ENCODE measurements at places on chromosomes 4 and X.

DNA sequence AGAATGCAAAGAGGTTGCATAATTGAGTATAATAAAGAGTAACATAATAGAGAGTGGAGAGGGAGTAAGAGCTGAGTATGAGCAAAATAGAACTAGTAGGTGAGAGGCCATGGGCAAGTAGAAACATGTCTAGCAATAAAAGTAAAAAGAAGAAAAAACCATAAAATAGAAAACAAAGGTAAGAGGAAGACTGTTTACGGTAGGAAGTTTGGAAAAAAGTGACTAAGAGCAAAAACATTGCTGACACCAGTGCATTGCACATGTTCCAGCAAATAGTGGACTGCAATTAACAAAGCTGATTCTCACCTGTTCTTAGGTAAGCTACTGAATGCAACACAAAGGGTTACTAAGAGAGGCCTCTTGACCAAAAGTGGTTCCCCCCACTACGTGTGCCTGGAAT, 202.9 kb downstream of the TEX13A start:
- DNase-seq, result no peak

DNA sequence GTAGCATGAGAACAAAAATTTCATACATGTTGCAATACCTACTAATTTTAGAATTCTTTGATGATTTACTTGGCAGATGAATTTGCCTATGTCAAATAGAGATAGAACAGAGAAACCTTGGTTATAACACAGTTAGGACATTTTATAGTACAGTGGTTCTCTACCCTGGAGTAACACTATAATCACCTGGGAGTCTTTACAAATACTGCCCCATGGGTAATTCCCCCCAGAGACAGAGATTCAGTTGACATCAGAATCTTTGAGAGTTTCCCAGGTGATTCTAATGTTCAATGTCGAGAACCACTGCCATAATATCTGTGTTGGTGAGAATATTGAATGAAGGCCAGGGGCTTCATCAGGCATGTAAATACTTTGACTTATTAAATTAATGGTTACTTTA, 401.3 kb upstream of the NDST4 start:
- no peak for DNase-seq

DNA sequence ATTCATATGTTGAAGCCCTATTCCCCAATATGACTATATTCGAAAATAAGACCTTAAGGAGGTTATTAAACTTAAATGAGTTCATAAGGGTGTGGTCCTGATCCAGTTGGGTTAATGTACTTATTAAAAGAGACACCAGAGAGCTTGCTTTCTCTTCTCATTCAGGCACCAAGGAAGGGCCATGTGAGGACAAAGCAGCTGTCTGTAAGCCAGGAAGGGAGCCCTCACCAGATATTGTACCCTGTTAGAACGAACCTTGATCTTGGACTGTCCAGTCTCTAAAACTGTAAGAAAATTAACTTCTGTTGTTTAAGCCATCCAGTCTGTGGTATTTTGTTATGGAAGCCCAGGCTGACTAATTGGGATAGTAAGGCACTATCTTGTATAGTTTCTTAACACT, 9.1 kb upstream of the YTHDC1 start:
- DNase-seq, result no peak

DNA sequence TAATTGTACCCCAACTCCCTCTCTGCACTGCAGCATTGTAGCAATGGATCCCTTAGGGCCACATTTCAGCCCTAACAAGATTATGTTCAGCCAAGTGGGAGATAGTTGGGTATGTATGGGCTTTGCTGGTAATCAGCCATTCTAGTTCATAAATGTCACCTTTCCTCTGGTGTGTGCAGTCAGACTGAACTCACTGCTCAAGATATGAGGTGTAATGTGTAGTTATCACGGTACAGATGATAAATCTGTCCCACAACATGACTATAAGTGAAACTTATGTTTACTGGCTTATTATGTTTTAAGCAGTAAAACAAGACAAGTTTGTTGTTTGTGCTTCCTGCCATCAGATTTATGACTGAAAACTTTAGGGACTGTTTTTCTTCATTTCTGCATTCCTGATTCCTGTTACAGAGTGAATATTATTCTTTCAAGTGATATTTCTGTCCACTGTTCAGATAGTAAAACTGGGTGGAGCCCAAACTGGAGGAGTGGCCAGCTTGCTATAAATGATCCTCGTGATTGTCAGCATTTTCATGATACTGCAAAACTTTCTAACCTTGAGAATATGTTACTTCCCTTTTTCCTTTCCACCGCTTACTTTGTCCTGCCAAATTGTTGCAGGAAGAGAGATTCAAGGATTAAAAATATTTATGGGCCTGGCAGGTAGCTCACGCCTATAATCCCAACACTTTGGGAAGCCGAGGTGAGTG, 44.9 kb downstream of the ANAPC4 start:
- DNase-seq, result no peak

GRCh38 chr4:51831133-51831532, 11.8 kb upstream of the DCUN1D4 start:
- DNase-seq, result peak; percentile 54

DNA sequence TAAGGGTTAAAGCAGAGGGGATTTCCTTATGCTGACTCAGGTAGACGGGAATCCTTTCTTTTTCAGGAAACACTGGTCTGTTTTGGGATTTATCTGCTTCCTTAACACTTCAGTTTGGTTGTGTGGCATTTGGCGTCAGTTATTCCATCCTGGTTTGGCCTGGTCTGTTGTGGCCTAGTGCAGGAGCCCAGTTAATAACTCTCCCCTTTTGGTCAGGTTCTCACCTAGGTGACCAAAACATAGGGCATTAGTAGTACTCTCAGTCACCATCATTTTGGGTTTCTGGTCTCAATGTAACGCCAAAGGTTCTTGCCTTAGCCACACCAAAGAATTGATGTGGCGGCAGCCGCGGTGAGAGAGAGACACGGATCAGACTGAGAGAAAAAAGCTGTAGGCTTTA, 39.7 kb upstream of the IL9R start:
- no peak for DNase-seq

DNA sequence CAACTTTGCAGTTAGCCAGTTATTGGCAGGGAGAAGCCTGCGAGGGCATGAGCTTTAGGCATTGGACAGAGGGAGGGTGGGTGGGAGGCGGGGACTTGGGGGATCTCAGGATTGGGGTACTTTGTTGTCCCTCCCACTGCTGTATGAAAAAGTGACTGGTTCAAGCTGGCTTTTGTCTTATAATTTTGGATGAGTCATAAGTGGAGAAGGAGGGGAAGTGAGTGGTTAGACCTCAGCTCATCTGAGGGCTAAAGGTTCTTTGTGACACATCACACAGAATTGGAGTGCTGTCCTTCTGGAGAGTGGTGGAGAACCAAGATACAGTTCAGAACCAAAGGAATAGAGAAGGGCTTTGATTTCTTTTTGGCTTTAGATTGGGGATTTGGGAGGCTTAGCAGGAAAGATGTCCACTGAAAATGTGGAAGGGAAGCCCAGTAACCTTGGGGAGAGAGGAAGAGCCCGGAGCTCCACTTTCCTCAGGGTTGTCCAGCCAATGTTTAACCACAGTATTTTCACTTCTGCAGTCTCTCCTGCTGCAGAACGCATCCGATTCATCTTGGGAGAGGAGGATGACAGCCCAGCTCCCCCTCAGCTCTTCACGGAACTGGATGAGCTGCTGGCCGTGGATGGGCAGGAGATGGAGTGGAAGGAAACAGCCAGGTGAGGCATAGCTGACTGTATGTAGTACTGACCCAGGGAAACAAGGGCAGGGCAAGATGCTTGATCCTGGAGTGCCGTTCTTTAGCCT, at the start of gene SLC4A4:
SLC4A4 (plus strand) TSS at position 175 of the 748 bp plus-strand sequence.
- peak; percentile 76 for DNase-seq

GRCh38 chr4:172061204-172061603, 248.0 kb downstream of the GALNTL6 start:
- DNase-seq, result no peak

- DNase-seq, result no peak
Measured at GRCh38 chr4:155904331-155904730, 835 bp downstream of the TDO2 start.

DNA sequence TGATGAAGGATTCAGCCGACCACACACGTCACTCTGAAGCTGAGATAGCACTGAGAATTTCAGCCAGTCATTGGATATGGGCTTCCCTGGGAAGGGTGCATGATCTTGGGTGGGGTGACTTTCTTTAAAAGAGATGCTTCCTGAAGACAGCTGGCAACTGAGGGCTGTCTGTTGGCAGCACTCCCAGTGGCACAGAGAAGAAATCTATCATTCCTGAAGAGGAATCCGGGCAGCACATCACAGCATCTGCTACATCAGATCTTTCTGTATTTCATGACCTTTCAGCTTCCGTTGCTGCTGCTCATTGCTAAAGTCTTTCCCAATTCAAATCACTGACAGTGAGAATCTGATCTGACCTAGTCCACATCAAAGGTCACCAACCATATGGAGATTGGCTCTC, 193.8 kb upstream of the RBPJ start:
- DNase-seq, result no peak

DNA sequence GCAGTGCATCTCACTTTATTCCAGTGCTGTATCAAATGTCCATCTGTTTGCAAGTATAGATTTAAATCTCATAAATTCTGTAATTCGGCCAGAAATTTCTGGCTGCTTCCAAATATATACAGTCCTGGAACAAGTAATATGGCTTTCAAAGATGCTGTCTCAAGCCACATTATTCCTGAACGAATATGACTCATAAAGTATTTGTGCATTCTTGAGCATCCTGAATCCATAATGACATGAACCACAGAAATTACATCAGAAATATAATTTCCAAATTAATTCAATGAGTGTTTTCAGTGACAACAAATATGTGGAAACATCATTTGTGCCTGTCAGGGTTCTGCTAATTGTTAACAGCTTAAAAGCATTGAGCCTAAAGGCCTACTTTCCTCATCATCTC, 140.9 kb upstream of the HPGD start:
- DNase-seq, result peak; percentile 86

DNA sequence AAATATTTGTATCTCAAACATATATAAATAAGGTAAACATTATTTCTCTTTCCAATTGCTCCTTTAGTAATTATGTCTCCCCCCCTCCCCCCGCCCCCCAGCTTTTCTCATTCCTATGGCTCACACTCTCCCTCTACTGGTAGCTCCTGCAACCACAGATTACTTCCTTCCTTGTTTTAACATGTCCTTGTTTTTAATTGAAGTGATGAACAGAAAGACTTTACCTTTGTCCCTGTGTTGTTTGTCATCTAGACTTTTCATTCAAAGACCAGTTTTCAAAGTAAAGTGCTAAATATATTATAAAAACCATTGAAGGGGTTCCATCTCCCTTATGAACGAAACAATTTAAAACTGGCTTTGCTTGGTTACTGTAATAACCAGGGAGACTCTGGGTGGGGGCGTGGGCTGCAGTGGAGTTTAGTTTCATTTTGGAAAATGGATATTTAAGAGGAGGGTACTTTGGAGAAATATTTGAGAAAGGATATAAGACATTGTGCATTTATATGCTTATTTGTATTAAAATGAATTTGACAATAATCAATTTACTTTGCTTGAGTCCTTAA, 352.9 kb downstream of the RAPGEF2 start:
- peak; percentile 53 for DNase-seq

DNA sequence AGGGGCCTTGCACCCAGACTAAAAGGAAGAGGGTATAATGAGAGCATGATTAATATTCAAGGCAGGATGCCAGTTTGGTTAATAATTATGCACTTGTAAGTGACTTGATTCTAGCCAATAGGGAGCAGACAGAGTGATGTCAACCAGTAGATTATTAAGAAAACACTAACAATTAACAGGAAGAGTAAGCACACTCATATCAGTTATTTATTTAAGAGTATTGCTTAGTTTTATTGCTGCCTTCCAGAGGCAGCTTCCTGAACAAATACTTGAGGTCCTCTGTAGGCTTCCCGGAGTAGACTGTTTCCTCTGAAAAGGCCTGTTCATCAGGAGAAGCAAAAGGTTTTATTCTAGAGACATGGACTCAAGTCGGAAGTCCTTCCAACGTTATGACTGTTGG, 129.1 kb upstream of the AFF2 start:
- DNase-seq, result no peak

DNA sequence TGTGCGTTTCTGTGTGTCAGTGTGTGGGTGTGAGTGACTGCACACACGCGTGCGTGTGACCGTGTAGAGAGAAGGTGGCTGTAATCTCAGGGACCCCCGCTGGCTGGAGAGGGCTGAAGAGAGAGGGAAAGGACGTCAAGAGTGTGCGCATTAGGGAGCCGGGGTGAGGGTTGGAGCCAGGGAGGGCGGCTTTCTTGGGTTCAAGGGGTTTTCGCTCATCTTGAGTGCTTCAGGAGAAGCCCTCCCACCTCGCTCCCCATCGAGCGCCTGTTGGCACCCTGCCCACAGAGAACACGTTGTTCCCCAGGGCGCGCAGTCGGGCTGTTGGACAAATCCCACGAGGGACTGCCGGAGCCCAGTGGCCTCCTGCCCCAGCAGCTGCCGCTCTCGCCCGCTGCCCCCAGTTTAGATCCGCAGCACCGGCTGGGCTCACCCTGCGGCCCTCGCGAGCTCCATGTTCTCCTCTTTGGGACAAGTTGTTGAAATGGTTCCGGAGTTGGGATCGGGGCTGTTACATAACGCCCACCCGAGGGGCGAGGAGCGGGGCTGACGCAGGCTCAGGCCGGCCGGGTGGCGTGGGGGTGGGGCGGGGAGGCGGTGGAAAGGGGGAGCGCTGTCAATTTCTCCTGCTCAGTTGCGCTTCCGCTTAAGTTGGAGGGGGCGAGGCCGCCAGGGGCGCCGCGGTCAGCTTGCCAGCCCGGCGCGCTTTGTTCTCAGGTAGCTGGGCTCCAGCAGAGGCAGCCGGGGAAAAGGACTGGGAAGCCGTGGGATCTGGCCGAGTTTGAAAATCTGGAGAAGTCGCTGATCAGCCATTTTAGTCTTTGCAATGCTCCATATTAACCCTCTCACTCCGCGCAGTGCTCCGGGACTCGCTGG, 1.6 kb downstream of the GRIA2 start:
- DNase-seq, result no peak

DNA sequence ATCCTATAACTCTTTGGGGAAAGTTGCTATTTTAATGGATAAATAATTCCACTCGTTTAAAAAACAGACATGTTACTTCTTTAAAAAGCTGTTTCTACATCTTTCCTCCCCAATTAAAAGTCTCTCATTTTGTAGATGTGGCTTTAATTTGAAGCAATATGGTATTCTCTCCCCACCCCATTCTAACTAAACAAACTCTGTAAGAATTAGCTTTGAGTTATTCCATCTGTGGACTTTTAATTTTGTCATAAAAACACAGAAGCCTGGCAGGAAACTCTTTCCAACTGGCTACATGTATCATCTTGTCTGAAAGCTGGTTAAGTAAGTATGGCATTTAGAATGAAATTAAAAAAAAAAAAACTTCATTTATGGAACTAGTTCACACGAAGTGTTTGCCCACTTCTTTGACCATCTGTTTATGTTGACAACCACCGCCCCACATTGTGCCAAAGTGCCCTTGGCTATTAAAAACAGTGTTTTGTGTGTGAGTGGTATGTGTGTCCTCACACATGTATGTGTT, 140.3 kb downstream of the NAA11 start:
- DNase-seq, result no peak

- no peak for DNase-seq
Measured at GRCh38 chrX:26219351-26219750, 3.4 kb downstream of the MAGEB5 start.

Measured in fibroblast of upper back skin (primary cell).